ENCODE measurements at places on chromosomes 7 and 10. TPM values are rescaled to one million over a fixed set of nuclear protein-coding genes. Genes with fewer than 3 reads are reported as not detected.

DNA sequence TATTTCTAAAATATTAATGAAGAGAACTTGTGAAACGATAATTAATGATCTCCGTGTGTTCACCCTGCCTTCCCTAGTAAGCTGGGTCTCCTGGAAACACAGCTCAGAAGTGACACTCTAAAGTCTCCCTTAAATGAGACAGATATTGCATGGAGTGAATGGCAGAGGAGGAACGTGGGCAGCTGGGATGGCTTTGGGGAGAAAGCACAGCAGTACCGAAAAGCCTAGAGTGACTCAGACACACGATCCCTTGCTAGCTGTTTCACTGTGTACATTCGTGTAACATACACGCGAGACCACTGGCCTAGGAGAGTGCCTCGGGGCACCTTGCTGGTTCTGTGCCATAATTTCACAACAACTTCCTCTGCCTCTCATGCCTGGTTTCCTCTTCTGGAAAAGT lies 199.9 kb upstream of the TCERG1L start:
- no peak for DNase-seq

Gene LIPM
- not detected for total RNA-seq

DNA sequence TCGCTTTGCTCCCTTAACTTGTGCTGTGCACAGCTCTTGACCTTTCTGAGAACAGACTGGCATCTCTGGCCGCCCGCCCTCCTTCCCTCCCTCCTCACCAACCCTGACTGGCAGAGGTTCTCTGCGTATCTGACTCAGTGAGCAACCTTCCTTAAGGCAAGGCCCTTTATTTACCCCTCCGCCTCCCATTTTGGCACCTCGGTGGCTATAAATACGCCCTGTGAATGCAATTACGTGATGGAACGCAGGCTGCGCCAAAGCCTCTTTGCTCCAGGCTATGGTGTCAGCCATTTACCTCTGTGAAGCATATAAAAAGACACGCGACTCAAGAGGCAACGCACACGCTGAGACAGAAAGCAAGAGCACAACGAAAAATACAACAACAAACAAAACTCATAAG lies 764.3 kb downstream of the SUGCT start:
- no peak for DNase-seq

Gene NPC1L1
- not detected for total RNA-seq

- no peak for DNase-seq
Measured at GRCh38 chr7:128453836-128454804, 1.6 kb upstream of the HILPDA start.

Gene TMEM196
- total RNA-seq = not detected

Gene C10orf90
- total RNA-seq = not detected

GRCh38 chr10:7334642-7334964 lies 76.2 kb downstream of the SFMBT2 start:
- no peak for DNase-seq

DNA sequence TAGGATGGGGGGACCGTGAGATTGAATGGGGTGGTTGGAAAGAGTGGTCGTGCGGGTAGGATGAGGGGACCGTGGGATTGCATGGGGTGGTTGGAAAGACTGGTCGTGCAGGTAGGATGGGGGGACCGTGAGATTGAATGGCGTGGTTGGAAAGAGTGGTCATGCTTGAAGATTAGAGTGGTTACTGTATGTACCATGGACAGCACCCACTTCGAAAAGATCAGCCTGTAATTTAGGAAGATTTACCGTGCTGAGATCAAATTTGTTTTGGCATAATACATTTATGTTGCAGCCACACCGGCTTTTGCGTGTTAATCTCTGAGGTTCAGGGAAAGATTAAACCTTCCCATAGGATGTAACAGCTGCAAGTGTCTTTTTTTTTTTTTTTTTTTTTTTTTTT lies 495.2 kb upstream of the ADARB2 start:
- no peak for DNase-seq

Gene HGF
- not detected for total RNA-seq

DNA sequence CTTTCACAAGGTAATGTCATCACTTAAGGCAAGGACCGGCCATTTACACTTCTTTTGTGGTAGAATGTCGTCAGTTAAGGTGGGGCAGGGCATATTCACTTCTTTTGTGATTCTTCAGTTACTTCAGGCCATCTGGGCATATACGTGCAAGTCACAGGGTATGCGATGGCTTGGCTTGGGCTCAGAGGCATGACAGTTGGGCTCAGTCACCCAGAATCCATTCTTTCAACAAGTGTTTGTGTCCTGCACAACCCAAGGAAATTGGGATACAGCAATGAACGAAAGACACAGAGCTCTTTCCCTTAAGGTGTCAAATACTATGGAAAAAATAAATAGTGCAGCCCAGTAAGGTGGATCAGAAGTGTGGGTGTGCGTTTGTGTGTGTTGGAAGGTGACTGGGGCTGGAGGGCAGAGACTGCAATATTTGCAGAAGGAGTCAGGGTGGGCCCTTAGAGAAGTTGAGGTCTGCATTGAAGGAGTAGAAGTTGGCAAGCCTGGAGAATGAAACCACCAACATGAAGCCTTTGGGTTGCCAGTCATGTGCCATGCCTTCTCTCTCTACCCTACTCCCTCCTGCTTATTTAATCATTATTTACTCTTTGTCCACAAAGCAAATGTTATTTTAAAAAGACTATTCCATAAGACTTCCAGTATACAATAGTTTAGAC lies 222.8 kb upstream of the PRKCQ start:
- DNase-seq = no peak

DNA sequence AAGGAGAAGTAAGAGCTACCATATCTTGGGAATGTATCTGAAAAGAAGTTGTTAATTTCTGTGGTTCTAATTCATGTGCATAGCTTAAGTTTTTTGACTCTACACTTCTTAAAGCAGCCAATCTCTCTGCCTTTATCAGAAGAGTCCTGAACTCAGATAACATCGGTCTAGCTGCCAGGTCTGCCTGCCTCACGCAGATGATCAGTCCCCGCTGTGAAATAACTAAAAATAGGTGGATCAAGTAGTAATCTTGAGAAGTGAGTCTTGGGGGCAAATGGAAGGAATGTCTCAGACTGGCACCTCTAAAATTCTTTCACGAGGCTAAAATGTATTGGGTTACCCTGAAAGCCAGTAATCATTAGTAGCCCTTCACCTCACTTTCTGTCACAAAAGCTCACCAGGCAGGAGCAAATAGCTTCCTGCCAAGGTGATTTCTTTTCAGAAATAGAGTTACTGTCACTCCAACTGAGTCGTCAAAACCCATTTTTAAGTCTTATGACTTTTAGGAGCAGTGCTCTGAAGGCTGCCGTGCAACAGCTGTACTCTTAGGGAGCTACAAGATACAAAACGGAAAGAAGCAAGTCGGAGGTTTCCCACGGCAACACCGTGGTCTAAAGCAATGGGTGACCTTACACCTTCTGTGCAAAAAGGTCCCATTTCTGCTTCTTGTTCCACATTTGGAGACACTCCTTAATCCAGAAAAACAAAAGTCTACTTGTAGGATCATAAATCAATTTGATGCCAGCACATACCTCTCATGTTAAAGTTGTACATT lies 85.2 kb downstream of the ABCB5 start:
- no peak for DNase-seq

All from activated CD4-positive, alpha-beta T cell treated with anti-CD3 and anti-CD28 coated beads, Interleukin-2, amount 10 ng/mL, durations not matched to agents 7 days and 5 days (primary cell).